Stimulated activated CD8-positive, alpha-beta memory T cell treated with anti-CD3 and anti-CD28 coated beads, Interleukin-12 subunit alpha, Interleukin-12 subunit beta, amount 100 ng/mL, for 1 hour (primary cell): ENCODE measurements at places on chromosomes 4 and X.

DNA sequence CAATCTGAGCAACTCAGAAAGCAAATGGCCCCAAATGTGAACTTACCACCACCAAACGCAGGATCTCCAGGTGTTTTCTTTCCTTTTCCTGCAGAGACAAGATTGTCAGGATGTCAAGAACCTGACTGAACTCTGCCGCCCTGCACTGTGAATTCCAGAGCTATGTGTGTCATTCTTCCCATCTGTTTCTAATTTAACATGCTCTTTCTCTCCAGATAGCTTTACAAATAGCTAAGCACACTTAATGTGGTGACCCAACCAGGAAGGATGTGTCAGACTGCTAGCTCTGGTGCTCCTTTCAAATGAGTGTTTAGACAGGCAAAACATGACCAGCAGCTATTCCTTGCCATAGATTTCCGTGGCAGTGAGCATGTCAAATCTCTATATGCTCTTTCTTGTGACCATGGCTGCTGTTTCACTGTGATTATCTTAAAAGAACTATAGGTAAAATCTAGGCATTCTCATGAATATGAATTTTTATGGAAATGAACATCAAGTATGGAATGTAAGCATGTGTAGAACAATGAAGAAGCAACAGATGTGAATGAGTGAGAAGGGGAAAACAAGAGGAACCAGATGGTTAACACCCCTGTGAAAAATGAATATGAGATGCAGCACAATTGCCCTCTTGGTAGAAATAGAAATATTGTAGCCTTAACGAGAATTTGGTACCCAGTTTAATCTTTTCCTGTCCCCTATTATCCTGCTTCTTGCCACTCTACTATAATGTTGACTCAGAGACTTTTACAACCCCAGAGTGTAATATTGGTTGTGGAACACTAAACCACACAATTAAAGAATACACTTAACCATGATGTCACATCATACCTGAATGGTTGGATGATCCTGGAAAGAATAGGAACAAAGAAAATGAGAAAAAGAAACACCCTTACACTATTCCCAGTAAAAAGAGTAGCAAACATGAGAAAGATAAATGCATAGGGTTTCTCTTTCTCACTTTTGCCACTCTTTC is 247.8 kb upstream of the DKK2 start:
- DNase-seq = no peak

DNA sequence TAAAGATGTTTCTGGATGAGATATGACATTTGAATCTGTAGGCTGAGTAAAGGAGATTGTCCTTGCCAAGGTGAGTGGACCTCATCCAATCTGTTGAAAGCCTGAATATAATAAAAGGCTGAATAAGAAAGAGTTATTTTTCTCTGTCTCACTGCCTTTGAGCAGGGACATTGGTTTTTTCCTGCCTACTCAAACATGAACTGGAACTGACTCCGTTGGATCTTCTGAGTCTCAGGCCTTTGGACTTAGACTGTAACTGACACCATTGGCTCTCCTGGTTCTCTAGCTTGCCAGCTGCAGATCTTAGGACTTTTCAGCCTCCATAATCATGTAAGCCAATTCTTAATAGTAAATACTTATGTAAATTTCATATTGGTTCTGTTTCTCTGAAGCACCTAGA is 43.5 kb downstream of the PPEF2 start:
- DNase-seq = no peak

GRCh38 chrX:24646745-24647182 is 383 bp downstream of the PCYT1B start:
- no peak for DNase-seq

- DNase-seq = no peak
Observed at GRCh38 chr4:145580906-145581305, 38.3 kb upstream of the MMAA start.
